ENCODE measurements at places on chromosomes 2 and 18.

- no peak for DNase-seq
Observed at GRCh38 chr2:1707771-1708418, 36.4 kb downstream of the PXDN start.

DNA sequence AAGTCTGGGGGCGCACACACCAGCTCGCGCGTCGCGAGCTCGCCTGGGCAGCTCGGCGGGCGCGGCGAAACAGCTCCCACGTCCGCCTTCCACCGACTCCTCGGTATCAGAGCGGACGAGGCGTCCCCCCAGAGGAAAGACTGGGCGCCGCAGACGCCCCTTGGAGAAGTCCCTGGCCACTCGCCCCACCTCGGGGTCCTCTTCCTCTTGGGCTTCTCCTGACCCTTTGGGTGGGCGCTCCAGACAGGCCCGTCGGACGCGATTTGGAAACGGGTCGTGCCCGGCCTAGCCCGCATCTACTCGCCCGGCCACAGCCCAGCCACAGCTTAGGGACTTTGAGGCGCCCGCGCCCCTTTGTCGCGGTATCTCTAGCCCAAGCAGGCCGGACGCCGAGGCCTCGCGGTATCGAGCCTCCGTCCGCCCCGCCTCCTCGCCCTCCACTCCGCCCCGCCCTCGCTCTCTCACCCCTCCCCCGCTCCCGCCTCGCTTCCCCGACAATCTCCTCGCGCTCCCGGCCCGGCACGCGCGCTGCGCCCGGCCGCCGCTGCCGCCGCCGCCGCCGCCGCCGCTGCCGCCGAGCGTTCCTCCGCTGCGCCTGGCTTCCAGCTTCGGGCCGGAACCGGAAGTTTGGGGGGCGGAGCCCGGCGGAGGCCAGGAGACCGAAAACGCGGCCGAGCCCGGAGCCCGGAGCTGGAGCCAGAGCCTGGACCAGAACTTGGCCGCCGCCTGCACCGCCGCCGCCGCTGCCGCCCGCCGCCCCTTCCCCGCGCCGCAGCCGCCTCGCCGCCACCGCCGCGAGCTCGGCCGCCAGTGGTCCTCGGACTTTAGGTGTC is 749 bp upstream of the ACVR2A start:
- peak; percentile 76 for DNase-seq

DNA sequence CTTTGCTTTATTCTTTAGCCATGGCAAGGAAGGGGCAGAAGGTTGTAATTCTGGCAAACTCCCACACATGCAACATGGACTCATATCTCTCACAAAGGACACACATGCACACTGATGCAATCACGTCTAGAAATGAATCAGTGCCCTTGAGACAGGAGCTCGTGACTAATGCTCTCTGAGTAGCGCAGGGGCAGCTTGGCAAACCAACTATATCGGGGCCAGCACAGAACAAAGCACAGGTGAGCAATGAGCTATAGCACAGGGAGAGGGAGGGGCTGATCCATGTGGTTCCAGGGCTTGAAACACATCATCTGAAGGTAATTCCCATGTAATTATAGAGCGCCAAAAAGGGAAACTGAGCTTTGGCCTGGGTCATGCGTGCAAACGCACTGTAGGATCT is 165.2 kb upstream of the KLF7 start:
- DNase-seq: peak; percentile 47

DNA sequence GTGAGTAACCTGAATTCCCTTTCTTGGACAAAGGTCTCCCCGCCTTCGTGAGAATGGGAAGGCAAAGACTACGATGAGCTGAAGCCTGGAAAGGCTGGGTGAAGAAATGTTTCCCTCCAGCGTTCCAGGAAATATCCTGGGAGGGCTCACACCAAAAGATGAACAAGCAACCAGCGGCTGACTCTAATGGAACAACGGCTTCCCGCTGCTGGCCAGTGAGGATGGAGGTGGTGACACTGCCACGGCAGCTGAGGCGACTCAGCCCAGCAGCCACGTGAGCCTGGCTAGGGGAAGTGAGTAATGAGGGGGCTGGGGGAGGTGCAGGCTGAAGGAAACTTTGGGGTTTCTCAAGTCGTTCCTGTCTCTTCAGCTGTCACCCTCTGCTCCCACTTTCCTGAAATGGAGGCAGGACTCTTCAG is 105.0 kb upstream of the SMAD7 start:
- DNase-seq: no peak

DNA sequence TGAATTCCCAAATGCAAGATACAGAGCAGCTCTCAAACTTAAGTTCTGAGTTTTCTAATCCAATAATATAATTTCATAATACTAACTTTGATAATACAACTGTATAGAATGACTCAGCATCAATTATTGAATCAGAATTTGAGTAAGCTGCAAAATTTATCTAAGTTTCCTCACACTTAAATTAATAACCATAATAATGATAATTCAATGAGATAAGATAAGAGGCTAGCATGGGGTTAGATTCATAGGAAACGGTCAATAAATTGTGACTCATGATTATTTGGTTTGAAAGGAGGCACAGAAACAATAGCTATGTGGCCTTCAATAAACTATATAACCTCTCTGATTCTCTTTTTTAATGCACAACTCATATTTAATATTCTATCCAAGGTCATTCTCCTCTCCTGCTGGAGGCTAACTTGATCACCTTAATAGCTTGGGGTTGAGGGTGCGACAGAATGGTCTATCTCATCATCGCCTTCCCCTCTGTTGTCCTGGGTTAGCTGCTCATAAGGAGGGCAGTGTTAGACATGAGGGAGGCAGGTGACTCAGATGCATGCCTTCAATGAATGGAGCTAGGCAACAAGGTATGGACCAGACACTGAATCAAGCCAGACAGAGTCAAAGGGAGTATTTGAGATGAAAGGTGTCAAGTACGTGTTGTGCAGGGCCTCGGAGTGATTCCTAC is 36.2 kb upstream of the BMP10 start:
- no peak for DNase-seq

DNA sequence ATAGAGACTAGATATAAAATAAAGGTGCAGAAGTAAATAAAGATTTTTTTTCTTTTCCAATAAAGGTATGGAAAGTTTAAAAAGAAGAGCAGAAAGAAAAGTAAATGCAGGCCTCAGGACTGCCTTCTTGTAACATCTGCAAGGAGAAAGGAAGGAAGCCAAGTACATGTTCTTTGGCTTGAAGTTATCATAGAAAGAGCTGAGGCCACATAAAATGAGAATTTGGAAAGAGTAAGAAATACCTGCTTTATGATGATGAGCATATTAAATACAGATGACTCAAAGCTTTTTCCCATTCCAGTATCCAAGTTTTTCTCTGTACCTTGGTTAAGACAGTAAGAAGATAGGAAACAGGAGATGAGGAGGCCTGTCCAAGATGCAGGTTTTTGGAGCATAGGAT is 25.3 kb upstream of the UBE2E3 start:
- DNase-seq: no peak

GRCh38 chr18:80104364-80104779 is 4.7 kb upstream of the ADNP2 start:
- no peak for DNase-seq

DNA sequence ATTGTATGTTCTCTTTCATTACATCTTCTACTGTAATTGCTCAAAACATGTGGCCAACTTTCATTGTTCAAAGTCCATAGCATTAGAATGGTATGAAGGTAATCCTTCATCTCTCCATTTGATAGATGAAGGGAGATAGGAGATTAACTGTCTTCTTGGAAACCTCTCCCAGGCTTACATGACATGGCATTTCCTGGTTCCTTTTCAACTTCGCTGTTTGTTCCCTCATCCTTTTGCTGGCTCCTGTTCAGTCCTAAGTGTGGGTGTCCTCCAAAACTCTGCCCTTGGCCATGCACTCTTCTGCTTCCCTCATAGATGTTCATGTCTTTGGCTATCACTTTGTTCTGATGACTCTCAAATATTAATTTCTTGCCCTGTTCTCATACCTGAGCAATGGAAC is 13.8 kb downstream of the NEB start:
- DNase-seq: no peak

GRCh38 chr2:185676316-185676715 is 62.3 kb upstream of the FSIP2 start:
- DNase-seq: no peak

GRCh38 chr2:19358242-19359020 is at the start of gene OSR1:
Gene OSR1, minus strand, starts transcription at chr2:19358623. Its CDS starts 4,818 bp downstream, at chr2:19353805.
- no peak for DNase-seq
